ENCODE measurements at places on chromosomes 11 and 22. TPM values are rescaled to one million over a fixed set of nuclear protein-coding genes. Genes with fewer than 3 reads are reported as not detected.

DNA sequence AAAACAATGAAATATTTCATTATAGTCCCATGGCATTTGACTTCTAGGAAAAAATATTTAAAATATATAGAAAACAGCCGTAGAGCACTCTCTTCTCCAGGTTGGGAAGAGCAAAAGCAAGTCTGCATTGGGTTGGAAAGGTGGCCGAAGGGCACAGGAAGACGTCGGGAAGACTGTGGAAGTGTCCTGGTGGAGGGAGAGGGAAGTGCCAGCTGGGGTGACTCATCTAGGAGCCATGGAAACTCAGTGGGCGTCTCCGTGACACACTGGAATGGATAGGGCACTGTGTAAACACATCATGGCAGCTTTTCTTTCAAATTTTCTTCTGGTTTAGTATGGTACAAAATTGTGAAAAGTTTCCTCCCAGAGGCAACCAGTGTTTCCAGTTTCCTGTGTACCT, 12.7 kb downstream of the GTPBP1 start:
- peak; percentile 48 for DNase-seq

GRCh38 chr11:57256119-57256518, 19.1 kb upstream of the APLNR start:
- DNase-seq = no peak

DNA sequence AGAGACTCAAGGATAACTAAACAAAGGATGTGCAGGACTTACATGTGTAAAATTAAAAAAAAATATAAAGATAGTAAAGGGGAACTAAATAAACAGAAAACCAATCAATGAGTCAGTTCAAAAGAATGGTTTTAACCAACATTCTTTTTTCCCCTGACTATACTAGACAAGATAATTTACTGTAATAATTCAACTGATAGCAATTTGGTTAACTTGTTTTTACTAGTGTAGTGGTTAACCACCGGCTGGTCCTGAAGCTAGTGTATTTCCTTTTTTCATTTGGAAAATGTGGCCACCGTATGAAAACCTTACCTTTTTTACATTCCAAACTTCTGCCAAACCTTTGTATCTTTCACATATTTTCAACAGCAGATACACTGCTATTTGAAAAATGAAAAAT, 123.1 kb downstream of the ARHGAP42 start:
- no peak for DNase-seq

DNA sequence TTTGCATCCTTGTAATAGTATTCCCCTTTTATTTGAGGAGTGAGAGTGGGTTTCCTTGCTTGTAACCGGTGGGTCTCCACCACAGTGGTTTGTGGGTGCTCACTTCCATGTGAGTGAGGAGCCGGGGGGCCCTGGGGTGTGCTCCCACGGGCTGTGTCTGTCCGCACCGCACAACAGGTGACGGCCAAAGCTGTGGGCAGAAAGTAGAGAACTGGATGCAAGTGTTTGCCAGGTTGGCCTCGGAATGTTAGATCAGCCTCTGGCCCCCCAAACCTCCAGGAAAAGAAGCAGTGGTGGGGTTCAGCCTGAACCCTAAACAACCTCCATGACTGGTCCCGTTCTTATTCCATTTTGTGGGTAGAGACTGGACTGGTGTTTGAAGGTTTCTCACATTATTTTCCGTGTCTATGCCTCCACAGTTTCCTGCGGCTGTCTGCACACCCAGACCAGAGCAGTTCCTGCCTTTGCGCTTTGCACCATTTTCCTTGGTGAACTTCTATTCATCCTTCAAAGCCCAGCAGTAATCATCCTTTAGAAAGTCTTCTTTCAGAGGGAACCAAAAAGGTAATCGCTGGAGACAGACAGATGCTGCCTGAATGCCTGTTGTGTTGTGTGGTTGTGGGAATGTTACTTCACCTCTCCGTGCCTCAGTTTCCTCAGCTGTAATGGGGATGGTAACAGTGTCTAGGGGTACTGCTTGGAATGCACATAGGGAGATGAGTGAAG, 77.2 kb downstream of the MYEOV start:
- no peak for DNase-seq

- no peak for DNase-seq
These were observed 17.2 kb downstream of the OPCML start for GRCh38 chr11:133515107-133515506.

Gene C11orf54
- total RNA-seq = 22.3 TPM

Gene OR51B5
- 0.28 TPM for total RNA-seq

Data from SJCRH30 (cell line).